ENCODE measurements at places on chromosomes 4 and X. TPM values are rescaled to one million over a fixed set of nuclear protein-coding genes. Genes with fewer than 3 reads are reported as not detected.

APELA gene
- total RNA-seq = 24.2 TPM

GRCh38 chr4:99863804-99864203, 30.4 kb downstream of the LAMTOR3 start:
- no peak for DNase-seq
- H3K36me3 ChIP-seq = no peaks in the 10 kb centered on the region
- no peak overlapping the region for H3K27ac ChIP-seq
- no peak overlapping the region for H3K4me3 ChIP-seq
- no peaks in the 10 kb centered on the region for H3K27me3 ChIP-seq
- no peaks in the 10 kb centered on the region for H3K4me1 ChIP-seq

- no peak for DNase-seq
- no peaks in the 10 kb centered on the region for H3K36me3 ChIP-seq
- H3K4me1 ChIP-seq = peaks cover 3% of the 10 kb centered on the region
- no peaks in the 10 kb centered on the region for H3K27me3 ChIP-seq
- no peak overlapping the region for H3K4me3 ChIP-seq
Observed at GRCh38 chr4:184292465-184292867, 74.8 kb upstream of the ENPP6 start.

GRCh38 chr4:160326110-160326509, 1223.2 kb downstream of the RAPGEF2 start:
- no peak overlapping the region for H3K4me3 ChIP-seq
- no peak overlapping the region for H3K27ac ChIP-seq
- no peaks in the 10 kb centered on the region for H3K4me1 ChIP-seq
- no peaks in the 10 kb centered on the region for H3K36me3 ChIP-seq
- H3K27me3 ChIP-seq = no peaks in the 10 kb centered on the region
- DNase-seq = no peak

DCX gene
- 0.66 TPM for total RNA-seq

EGFL6 gene
- total RNA-seq = not detected

GATA1 gene
- total RNA-seq = not detected

TRAPPC11 gene
- total RNA-seq = 61.8 TPM

DNA sequence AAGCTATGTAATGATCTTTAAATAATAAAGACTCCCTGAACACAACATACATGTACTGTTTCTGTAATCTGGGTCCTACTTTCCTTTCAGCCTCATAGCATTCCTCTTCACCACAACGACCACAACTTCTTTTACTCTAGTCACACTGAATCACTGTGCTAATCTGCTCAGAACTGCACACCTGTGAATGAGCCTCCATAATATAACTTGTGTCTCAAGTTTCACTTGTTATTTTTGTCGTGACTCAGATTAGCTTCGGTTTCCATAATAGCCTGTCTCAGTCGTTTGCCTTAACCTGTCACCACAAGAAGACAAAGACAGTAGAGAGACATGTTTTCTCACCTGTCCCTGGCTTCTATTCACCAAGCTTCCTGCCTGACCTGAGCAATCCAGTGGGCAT, 61.8 kb downstream of the MAGED1 start:
- no peaks in the 10 kb centered on the region for H3K27me3 ChIP-seq
- no peak for DNase-seq
- H3K27ac ChIP-seq = no peak overlapping the region
- H3K4me3 ChIP-seq = no peak overlapping the region

DNA sequence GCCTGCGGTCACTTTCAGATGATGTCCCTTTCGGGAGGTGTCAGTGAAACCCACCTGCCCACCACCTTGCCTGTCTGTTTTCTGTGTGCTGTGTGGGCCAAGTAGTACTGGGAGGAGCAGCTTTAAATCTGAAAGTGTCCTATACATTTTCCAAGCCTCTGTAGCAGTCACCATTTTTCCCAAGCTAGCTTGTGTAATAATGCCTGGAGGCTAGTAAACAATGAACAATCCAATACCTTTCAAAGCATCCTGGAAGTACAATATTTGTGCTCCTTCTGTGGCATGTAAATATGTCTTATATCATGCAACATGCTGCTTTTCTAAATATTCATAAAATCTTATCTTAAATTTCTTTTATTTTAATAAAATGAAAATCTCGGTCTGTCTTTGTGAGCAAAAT, 111.6 kb upstream of the C1GALT1C1 start:
- DNase-seq = no peak
- H3K4me3 ChIP-seq = no peak overlapping the region
- H3K27me3 ChIP-seq = no peaks in the 10 kb centered on the region
- no peaks in the 10 kb centered on the region for H3K36me3 ChIP-seq
- H3K4me1 ChIP-seq = no peaks in the 10 kb centered on the region

GRCh38 chr4:35520059-35520458, 724.3 kb downstream of the ARAP2 start:
- no peaks in the 10 kb centered on the region for H3K36me3 ChIP-seq
- H3K4me1 ChIP-seq = no peaks in the 10 kb centered on the region
- DNase-seq = no peak
- H3K4me3 ChIP-seq = no peak overlapping the region
- no peaks in the 10 kb centered on the region for H3K27me3 ChIP-seq

- no peak overlapping the region for H3K4me3 ChIP-seq
- H3K36me3 ChIP-seq = no peaks in the 10 kb centered on the region
- DNase-seq = no peak
Observed at GRCh38 chr4:45897946-45898585, 225.8 kb downstream of the GABRG1 start.

FGF13 gene
- total RNA-seq = 45.3 TPM

DNA sequence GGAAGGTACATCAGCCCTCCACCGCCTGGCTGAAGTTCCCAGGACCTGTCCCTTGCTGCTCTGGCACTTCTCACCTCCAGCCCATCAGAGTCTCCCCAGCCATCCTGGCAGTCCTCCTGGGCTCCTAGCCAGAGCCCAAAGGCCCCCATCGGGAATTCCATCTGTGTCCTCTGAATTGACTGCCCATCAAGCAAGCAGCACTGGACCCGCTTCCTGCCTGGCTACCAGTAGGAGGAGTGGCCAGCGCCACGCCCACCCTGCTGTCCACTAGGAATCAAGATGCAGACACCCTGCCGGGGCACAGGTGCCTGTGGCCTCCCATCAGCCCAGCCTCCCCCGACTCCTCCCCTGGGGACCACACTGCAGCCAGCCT, 47.2 kb downstream of the C4orf50 start:
- H3K27ac ChIP-seq = no peak overlapping the region
- no peaks in the 10 kb centered on the region for H3K4me1 ChIP-seq
- H3K36me3 ChIP-seq = no peaks in the 10 kb centered on the region
- no peaks in the 10 kb centered on the region for H3K27me3 ChIP-seq
- peak; percentile 68 for DNase-seq

Data from endodermal cell (in vitro differentiated cells).